ENCODE measurements at places on chromosomes 12 and 14.

DNA sequence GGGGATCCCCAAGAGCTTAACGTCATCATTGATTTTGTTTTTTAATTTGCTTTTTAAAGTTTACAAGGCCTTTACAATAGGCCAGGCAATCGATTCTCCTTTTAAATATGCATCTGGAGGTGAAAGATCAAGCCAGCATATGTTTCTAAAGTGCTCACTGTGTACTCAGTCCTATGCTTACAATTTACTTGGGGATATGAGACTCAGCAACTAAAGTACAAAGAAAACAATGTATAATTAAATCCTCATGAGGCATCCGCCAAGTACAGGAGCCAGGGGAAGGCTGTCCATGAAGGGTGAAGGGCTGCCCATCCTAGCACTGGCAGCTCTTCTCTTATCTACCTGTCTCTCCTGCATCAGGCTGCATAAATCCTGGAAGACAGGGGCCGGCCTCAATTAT, 11.8 kb downstream of the CCDC92 start:
- no peak for DNase-seq

DNA sequence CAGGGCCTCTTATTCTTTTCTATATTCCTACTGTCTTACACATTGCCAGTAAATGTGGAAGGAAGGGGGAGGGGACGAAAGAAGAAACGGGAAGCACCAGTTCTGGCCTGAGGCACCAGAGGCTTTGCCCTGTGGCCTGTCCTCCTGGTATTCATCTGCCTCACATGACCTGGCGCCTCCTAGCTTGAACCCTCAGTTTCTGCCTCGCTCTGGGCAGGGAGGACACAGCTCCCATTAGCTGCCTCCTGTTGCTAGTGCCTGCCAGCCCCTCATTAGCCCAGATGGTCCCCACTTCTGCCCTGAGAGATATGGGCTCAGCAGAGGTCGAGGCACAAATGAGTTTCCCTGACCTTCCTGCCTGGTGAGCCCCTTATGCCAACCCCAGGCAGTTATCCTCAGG, 3.0 kb upstream of the PLEKHG6 start:
- no peak for DNase-seq

DNA sequence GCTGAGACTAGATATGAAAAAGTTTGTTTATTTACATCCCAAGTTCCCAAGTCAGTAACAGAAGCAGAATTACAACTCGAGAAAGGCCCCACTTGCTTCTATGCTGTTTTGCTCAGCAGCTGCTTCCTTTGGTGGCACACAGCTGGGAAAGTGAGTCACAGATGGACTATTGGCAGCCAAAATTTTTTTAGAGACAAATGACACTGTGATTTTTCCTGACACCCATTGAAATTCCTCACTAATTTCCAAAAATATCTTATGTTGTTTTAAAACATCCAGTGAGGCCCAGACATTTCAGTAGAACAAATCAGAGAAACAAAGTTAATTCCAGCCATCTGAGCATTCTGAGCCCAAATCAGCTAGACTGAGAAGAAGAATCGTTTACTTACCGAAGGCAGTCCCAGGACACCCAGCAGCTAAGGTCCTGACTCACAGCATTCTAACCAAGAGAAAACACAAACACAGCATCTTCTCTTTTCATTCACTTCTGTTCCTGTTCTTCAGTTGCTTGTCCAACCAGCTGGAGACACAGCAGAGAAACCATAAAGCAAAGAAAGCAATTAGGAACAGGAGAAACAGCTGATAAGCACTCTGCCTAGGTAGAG, 188.3 kb downstream of the DAD1 start:
- DNase-seq = no peak

- DNase-seq = no peak
These were observed 19.4 kb downstream of the TXNRD1 start for GRCh38 chr12:104234926-104235499.

GRCh38 chr12:124495194-124495983, 72.0 kb downstream of the NCOR2 start:
- no peak for DNase-seq

DNA sequence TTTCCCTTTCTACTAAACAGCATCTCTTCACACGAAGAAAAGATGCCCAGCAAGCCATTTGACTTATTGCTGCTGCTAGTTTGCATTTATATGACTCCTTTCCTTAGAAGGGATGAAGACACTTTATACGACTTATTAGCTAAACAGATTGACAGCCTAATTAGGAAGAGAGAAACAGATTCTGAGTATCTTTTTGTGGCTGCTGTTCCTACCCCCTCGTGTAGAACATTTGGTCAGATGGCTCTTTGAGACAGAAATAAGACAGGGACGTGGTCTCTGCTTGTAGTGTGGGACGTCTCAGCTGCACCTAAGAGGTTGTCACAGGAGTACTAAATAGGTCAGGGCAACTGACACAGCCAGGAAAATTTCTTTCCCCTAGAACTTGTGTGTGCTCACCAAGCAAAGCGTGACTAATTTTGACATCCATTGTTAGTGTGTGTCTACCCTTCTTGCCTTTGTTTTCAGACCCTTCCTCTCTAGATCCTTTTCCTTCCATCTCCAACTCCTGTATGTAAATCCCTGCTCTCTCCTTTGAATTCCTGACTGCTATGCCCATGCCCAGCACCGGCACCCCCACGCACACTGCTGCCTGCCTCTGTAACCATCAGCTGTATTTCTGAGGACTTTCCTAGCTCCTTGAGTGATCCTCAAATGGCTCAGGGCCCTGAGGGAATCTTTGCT, 83.2 kb downstream of the DAD1 start:
- DNase-seq = no peak

DNA sequence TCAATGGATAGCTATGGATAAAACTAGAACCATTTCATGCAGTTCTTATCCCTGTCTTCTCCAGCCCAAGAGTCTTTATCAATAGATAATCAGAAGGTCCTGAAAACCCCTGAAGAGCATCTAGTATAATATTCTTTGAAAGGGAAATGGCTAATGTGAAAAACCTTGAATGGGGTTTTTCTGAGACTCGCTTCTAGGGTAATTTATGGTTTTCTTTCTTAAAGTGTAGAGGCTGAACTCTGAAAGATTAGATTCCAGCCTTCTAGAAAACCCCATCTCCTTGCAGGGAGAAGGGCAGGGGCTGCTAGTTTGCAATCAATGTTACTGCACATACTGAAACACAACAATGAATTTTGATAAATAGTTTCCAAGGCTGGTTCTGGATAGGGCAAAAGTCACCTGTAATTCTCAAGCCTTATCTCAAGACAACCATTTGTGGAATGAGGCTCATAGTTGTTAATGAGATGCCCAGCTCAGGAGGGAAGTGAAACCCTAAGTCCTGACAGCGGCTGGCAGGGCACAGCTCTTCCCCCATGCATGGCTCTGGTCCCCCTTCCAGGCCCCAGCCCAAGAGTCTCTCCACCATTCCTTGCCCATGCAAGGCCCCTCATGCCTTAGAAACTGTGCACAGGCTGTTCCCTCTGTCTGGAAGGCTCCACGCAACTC, 33.7 kb upstream of the PYGL start:
- DNase-seq = no peak

- DNase-seq = no peak
These were observed 89.0 kb downstream of the PTPRR start for GRCh38 chr12:70831543-70831942.

GRCh38 chr12:71243370-71243769, 85.6 kb upstream of the TSPAN8 start:
- DNase-seq = no peak

GRCh38 chr12:111390910-111391309, 14.8 kb upstream of the SH2B3 start:
- no peak for DNase-seq

DNA sequence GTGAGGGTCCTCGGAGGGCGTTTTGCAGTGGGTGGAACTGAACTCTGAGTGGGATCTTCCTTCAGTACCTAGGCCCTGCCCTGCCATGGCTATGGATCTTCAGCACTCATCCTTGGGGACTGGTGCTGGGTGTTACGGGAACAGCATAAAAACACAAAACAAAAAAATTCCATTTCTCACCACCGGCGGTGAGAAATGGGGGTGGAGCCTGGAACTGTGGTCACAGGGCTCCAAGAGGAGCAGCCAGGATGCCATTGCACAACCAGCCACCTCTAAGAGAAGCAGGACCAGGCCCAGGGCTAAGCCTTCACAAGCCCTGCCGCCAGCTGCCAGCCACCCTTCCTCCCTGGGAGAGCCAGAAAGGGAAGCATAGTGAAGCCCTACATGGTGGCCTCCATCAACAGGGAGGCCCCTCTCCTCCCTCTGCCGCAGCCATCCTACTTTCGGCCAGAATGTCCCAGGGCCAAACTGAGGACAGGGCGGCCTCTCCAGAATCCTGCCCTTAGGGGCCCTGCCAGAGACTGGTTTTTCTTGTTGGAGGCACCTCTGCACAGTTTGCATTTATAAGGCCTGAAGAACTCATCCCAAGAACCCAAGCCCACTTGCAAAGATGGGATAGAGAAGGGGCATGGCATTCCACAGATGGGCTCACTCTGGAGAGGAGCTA, 76.5 kb downstream of the VCPKMT start:
- no peak for DNase-seq

- DNase-seq = no peak
These were observed 48.2 kb downstream of the CALM1 start for GRCh38 chr14:90445011-90445410.

- DNase-seq = no peak
These were observed 91.5 kb downstream of the UNC79 start for GRCh38 chr14:93522221-93522620.

DNA sequence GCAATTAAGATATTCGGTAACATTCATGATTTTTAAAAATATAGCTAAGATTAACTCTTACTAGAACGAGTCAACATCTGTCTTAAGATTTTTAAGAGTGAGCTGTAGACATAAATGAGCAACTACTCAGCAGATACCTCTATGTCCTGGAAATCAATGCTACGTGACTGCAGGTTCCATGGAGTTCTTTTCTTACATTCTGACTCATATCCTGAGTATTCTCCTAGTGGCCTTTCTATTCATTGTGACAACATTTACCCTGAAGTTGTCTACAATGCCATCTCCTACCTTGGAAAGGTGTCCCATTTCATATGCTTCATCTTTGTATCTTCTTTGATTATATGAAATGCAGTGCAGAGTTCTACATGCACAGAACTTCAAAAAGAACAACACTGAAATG, 59.9 kb downstream of the PKP2 start:
- DNase-seq = no peak

- DNase-seq = no peak
These were observed at the start of gene FZD10 for GRCh38 chr12:130162267-130162666. TSS of gene FZD10 (plus strand) at chr12:130162464. CDS start at chr12:130162943, 479 bp downstream.

DNA sequence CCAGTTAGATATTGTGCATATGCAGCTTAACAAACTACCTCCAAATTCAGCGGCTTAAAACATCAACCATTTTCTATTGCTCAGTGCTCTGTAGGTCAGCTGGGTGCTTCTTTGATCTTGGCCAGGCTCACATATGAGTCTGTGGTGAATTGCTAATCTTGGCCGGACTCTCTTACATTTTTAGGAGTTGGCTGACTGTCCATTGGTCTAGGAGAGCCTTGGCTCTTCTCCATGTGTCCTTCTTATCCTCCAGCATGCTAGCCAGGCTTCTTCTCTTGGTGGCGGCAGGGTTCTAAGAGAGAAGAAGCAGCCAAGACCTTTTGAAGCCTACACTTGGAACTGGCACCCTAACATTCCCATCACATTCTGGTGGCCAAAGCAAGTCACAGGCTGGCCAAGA, 174.3 kb upstream of the PWP1 start:
- DNase-seq = no peak

- DNase-seq = no peak
These were observed 6.7 kb upstream of the ALDH2 start for GRCh38 chr12:111759991-111760390.

GRCh38 chr14:102077382-102077709, 9.5 kb downstream of the HSP90AA1 start:
- no peak for DNase-seq

DNA sequence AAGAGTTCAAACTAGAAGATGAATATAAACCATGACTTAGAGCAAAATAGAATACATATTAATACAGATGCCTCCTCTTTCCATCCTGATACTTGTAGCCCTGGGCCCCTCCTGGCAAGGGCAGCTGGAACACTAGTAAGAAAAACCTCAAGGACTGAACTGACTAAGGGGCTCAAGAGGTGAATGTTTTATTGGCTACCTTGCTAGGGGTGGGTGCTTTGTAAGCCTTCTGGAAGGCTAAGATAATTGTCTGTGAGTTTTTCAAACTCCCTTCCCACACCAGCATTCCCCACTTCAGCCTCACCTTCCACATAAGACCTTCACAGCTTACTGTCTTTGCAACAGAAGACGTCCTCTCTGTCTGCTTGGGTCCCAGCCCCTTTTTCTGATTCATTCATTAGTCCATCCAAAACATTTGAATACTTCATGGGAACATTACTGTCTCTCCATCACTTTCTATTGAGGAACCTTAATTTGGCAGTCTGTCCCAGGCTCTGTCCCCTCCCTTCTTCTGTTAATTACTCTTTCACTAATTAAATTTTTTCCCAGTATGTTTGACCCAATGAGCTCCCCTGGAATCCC, 1.1 kb upstream of the MARCHF9 start:
- DNase-seq = no peak

GRCh38 chr12:93425736-93426411, 15.9 kb downstream of the UBE2N start:
- DNase-seq = no peak

- no peak for DNase-seq
These were observed 46.2 kb upstream of the DIP2B start for GRCh38 chr12:50458606-50459005.

- no peak for DNase-seq
These were observed 24.4 kb upstream of the DHRS4 start for GRCh38 chr14:23929136-23929535.

DNA sequence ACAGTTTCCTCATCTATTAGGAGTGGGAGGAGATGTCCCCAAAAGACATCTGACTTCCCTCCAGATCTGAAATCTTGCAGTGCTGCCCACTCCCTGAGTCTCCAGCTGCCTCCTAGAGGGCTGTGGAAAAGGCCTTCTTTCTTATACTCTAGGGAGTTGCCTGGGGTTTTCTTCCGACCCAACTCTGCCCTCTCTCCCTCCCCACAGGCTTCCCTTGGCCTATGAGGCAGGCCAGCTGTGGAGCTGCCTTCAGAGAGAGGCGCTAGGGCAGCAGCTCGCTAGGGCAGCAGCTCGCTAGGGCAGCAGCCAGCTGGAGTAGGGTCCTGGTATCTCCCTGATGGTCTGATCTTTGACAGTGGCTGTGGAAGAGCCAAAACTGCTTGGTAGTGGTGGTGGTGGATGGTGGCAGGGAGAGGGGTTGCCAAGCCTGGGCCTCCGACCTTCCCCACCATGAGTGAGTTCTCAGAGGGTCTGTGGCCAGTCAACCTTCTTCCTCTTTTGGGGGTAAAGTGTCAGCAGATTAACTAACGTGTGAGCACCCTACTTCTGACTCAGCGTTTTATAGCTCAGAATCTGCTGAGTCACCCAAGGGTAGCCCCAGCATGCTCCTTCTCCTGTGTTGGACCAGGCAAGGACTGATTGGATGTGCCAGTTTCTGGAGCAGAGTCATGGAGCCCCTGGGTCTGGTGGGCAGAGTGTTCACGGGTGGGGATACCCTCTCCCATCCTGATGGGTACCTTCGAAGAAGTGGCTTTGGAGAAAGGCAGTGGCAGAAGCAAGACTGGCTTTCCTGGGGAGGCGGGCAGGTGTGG, 2.3 kb downstream of the SLC48A1 start:
- DNase-seq = no peak

GRCh38 chr12:10068644-10069043, 30.1 kb downstream of the CLEC1A start:
- no peak for DNase-seq
